NCI-H226 (cell line): ENCODE measurements at places on chromosomes 6 and 20.

GRCh38 chr6:4370066-4370465, 234.7 kb upstream of the ECI2 start:
- peak; percentile 89 for DNase-seq

DNA sequence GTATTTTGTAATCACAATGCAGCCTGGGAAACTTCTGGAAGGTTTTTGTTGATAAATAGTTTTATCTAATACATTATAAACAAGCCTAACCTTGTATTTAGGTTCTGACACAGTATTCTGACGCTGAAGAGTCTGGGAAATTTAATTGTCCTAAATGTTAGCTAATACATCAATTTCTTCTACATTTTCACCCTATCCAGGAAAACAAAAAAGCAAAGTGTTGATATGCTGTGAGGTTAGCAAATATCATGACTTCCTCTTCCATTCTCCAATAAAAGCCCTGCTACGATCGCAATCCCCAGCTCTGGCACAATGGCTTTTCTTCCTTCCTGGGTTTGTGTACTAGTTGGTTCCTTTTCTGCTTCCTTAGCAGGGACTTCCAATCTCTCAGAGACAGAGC, at the start of gene C6orf58:
Gene C6orf58, plus strand, starts transcription at position 301 of the 400 bp plus-strand sequence. Its CDS starts 12 bp downstream, at position 313.
- DNase-seq = no peak

DNA sequence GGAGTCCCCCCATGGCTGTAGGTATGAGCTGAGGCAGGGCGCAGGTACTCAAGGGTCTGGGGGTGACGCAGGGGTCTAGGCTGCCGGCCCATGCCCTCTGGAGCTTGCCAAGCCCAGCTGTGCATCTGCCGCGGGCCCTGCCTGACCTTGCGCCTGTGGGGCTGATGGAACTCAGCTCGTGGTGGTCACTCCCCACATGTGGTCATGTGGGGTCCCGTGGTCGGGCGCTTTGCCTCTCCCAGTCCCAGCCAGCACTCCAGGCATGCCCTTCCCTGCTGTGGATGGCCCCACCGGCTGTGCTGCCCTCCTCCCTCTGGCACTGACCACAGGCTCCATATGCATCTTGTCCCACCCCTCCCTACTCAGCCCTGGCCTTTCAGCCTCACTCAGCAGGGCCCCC, 57.3 kb downstream of the RPP40 start:
- no peak for DNase-seq

DNA sequence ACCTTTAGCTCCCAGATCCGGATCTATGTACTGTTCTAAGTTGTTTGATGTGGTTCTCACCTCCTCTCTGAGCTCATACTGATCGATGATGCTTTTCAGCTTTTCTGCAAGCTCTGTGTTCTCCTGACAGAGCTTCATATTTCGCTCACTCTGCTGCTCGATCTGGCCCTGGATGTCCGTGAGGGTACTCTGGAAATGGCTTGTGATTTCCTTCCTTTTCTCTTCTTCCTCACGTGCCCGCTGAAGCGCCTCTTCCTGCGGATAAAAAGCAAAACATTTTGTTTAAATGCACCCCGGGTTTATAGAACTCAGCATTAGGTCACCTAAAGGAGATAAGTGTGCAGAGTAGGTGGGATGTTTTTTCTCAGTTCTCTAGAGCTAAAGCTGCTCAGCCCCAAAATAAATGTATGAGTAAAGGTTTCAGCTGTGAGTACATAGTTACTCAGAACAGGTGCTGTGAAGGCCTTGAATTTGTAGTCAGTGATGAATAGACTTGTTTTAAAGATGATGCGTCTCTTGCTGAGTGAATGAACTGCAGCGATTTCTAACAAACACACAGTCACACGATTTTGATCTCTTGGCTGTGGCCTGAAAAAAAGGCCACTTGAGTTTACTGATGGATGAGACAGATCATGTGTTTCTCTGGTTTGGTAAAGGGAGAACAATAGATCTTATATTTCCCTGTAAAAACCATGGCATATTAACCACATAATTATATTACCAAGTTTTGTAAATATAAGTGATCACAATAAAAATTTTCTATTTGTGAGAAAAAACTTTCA, 29.1 kb downstream of the TXLNB start:
- DNase-seq = no peak

DNA sequence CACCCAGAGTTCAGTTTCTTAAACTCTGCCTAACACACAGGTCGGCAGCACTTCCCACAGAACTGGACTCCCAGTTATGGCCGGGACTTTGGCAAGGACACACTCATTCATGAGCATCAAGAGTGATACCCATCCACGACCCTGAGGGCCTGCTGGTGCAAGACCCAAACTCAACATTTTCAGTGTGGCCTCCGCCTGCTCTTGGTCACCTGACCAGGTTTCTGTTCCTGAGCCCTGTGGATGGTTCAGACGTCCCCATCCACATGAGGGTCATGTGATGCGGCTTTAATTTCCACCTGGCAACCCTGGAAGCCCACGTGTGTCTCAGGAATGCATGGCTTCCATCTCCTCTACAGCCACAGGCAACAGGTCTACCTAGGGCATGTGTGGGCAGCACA, 245.3 kb downstream of the DLL1 start:
- DNase-seq = no peak
